ENCODE measurements at places on chromosomes 1 and 21.

DNA sequence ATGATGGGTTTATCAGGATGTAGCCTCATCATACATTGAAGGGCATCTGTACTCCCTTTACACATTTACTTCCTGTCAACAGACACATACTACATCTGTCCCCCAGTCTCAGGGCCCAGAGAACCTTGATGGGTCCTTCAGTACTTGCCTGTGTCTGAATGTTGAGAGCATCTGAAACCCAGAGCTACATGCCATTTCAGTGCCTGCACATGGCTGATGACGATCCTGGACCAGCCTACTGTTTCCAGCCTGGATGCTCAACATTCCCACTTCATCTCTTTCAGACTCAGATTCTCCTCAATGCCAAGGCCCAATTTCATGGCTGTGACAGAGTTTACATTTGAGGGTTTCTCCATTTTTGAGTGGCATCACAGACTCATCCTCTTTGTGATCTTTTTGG is at the start of gene OR10J4:
OR10J4 (plus strand) TSS at position 301 of the 400 bp plus-strand sequence.
- no peak for DNase-seq

DNA sequence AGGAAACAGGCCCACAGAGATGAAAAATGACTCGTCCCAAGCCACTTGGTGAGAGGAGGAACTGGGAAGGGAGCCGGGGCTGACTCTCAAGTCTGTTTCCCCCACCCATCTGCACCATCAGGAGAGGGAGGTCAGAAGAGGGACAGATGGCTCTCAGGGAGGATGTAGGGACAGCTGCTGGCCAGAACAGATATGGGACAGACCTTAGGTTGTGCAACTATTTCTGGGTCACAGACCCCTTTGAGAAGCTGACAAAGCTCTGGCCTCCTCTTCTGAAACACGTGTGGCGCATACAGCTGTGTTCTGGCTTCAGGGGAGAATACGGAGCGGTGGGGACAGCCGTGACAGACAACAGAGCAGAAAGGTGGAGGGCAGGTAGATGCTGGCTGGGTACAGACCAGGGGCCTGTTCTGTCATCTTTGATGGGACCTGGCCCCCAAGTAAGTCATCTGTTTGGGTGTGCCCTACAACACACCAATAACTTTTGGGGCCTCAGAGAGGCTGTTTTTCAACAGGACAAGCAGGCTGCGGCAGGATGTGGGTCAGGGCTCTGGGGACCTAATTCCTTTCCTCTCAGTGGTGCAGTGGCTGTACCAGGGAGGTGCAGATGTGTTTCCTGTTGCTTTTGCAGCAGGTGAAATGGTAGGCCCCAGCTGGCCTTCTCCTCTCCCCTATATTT is 7.3 kb downstream of the SH3BGRL3 start:
- no peak for DNase-seq

DNA sequence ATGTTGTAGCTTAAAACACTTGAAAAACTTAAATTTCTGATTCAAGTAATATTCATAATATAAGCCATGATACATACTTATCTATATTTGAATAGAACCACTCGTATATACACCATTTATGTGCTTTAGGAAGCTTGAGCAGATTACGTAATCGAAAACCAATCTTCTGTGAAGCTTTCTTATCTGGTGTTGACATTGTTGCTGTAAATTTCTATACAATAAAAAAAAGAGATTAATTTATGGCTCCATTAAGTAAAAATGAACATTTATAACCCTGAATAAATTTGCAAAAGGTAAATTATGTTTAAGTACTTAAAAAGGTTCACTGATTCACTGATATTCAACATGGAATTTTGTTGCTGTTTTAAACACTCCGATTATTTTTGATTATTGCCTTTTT is 21.4 kb downstream of the LIN9 start:
- no peak for DNase-seq

GRCh38 chr1:183871601-183872000 is 66.7 kb downstream of the RGL1 start:
- DNase-seq: no peak

GRCh38 chr1:235442788-235443429 is 61.3 kb downstream of the B3GALNT2 start:
- DNase-seq: no peak

DNA sequence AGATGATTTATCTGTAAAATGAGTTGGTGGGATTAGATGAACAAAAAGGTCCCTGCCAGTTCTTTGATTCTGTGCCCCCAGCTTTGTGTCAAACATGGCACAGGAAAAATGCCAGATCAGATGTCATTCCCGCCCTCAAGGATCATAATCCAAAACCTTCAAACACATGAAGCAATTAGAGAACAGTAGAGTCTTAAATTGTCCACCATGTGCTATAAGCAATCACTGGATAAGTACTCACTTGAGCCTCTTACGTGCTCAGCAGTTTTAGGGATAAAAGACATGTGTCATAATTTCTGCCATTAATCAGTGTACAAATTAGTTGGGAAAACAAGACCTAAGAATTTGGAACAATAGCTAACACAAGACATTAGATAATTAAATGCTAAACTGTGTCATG is 15.4 kb upstream of the KIAA0040 start:
- DNase-seq: peak; percentile 87

- DNase-seq: no peak
Measured at GRCh38 chr1:93596329-93597089, 85.1 kb downstream of the BCAR3 start.

GRCh38 chr1:98403963-98404480 is 257.5 kb upstream of the SNX7 start:
- no peak for DNase-seq

DNA sequence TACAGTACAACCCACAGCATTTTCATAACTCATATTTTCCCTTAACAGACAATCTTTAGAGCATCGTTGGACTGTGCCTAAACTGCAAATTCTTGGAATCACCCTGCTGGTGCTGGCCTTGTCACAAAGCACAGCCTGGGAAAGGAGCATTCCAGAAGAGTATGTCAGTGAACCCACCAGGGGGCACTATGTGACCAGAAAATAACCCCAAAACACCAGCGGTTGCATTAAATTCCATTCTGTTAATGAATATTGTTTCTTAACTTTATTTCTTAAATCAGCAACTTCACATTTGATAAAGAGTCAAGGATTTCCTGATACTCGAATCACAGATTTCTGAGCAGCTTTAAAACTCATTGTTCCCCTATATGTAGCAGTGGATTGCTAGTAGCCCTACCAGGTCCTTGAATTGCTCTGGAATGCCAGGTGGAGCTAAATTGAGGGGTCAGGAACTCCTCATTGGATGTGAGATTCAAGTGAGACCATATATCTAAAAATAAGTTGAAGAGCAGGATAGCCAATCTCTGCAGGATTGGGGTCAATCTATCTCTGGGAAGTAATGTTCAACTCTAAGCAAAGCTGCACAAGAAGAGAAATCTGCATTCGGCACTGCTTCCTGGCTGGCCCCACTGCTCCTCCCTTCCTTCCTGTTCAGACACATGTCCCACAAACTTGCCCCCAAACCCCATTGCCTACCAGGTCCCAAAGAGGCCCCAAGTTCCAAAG is 12.7 kb upstream of the RAB4A start:
- no peak for DNase-seq

GRCh38 chr1:46289976-46290375 is 13.4 kb downstream of the LRRC41 start:
- DNase-seq: no peak

- no peak for DNase-seq
Measured at GRCh38 chr1:161849518-161849917, 83.4 kb downstream of the ATF6 start.

DNA sequence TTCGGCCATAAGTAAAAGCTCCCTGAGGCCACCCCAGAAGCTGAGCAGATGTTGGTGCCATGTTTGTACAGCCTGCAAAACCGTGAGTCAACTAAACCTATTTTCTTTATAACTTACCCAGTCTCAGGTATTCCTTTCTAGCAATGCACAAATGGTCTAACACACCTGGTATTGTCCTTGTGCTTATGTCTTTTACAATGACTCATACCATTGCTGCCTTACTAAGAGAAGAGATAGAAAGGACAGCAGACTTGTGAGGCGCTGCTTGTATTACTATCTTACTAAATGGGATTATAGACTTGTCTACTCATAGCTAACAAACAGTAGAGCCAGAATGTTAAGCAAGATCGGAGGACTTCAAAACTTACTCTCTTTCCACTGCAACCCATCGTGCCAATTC is 18.5 kb upstream of the CYYR1 start:
- no peak for DNase-seq

GRCh38 chr1:176157995-176158394 is 49.1 kb downstream of the COP1 start:
- no peak for DNase-seq

DNA sequence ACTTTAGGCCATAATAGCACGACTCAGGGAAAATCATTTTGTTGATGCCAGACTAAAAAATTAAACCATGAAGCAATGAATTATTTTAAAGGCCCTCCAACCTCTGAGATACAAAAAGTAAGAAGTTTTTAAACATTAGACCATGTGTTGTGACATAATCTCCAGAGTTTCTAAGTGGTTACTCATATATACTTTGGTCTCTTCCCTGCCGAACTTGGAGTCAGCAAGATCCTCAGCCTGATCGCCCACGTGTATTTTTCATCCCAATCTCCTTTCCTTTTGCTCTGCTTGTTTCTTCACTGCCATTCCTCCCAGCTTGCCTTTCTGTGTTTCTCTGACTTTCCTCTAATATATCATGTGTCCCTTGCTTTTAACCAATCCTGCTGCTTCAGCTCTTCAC is 3.8 kb downstream of the ARV1 start:
- no peak for DNase-seq

DNA sequence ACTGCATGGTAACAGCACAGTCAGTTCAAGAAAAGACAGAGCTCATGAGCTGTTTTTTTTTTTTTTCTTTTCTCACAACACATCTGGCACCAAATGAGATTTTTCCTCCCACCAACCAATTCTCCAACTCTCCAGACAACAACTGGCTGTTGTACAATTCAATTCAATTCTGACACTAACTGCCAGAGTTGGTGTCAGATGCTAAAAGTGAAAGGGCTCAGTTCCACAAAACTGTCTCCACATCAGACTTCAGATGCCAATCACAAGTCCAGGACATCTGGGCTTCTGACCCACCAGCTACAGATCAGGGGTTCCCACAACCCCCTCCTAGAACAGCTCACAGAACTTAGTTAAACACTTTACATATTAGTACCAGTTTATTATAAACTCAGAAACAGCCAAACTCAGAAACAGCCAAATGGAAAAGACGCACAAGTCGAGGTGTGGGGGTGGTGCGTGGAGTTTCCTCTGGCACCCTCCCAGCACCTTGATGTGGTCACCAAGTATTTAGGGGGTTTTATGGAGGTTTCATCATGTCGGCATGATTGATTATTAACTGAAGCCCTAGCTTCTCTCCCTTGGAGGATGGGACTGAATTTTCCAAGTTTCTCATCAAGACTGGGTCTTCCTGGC is 39.2 kb upstream of the LRRC8D start:
- no peak for DNase-seq

DNA sequence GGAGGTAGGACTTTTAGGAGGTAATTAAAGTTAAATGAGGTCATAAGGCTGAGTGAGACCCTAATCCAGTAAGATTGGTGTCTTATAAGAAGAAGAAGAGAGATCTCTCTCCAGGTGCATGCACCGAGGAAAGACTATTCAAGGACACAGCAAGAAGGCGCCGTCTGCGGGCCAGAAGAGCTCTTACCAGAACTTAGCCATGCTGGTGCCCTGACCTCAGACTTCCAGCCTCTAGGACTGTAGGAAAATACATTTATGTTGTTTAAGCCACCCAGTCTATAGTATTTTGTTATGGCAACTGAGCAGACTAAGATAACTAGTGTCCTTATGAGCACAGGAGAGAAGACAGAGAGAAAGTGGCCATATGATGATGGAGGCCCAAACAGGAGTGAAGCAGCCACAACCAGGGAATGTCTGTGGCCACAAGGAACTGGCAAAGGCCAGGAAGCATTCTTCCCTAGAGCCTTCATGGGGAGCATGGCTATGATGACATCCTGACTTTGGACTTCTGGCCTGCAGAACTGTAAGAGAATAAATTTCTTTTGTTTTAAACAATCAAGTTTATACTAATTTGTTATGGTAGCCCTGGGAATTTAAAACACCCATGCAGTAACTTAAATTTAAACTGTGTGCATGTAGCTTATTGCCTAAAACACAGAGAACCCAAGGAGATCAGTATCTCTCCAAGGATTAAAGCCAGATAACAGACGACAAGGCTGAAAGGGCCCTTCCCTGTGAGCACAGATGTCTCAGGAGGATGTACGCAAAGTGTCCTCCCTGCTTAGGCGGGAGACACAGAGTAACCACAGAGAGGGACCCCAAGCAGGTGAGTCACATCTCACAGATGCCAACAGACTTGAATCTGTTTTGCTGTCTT is 9.9 kb upstream of the CD58 start:
- no peak for DNase-seq

DNA sequence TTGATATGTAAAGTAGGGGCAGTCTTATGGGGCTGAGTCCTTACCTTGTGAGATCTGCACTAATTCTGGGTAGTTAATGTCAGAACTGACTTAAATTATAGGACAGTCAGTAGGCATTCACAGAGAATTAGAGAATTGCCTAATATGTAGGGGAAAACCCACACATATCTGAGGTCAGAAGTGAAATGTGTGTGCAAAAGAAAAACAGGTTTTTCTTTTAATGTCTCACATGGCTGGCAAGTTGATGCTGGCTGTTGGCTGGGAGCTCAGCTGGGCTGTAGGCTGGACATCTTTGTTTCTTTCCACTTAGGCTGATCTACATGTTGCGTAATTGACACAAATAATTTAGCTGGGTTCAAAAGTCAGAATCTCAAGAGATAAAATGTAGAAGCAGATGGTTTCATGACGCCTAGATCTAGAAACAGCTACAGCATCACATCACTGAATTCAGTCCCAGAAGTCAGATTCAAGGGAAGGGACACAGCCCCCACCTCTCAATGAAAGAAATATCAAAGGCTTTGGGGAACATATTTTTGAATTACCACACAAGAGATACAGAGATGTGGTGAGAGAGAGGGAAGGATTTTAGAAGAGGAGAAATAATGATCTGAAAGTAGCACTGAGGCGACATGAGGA is 98.9 kb downstream of the TNFSF18 start:
- DNase-seq: no peak

- no peak for DNase-seq
Measured at GRCh38 chr1:25936947-25937346, 30.7 kb upstream of the STMN1 start.

DNA sequence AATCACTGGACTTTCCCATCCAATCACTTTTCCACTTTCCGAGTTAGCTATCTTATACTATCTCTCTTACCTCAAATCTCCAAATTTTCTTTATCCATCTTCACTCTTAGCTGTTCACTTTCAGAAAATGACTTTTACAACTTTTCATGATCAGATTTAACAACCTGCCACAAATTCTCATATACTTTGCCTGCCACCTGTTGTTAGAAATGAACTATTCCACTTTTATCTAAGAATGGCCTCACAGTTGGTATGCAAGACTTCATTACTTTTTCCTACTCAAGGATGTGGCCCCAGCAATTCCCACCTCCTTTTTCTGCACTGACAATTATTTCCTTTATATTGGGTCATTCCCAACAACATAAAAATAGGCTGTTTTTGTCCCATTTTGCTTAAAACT is 93.6 kb upstream of the DEPDC1 start:
- no peak for DNase-seq

- DNase-seq: peak; percentile 56
Measured at GRCh38 chr1:39272027-39272797, 67.7 kb downstream of the MACF1 start.

GRCh38 chr1:175237389-175237788 is 44.8 kb upstream of the KIAA0040 start:
- DNase-seq: no peak

Data from NCI-H1105 (cell line).